NCI-H1092 treated with DMSO at 0.1 percent for 48 hours (cell line): ENCODE measurements at places on chromosomes 11 and 22.

- no peak for DNase-seq
Measured at GRCh38 chr11:111539426-111540113, 950 bp upstream of the LAYN start.

GRCh38 chr11:19244621-19245020, 3.9 kb upstream of the E2F8 start:
- DNase-seq: no peak

GRCh38 chr11:15045891-15046290, 27.5 kb upstream of the CALCB start:
- no peak for DNase-seq

DNA sequence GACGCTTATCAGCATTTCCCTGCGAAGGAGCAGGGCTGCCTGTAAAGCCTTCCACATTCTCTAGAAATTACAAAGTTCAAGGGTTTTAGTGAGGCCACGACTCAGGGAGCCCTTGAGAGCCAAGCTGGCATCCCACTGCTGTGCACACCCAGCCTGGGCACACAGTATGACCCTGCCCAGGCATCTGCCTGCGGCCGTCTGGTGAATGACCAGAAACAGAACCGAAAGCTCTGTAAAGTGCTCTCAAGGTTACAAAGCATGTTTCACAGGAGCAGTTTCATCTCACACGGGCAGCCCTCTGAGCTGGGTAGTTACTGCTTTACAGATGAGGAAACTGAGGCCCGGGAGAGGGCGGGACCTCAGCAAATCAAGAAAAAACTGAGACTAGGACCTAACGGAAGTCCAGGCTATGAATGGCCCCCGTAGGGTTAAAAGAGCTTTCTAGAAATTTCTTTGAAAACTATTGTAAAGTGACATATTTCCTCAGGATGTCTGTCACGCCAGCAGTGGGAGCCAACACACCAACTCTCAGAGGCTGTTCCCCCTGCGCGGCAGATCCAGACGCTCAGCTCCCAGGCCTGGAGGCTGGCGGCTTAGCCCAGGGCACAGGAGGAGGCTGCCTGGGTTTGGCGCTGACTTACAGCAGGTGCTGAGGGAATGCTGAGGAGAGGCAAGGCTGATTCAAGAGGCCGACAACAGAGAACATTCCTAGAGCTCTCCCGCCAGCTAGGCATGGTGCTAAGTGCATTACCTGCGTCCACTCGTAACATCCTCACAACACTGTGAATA, 7.7 kb upstream of the TCF20 start:
- peak; percentile 13 for DNase-seq

DNA sequence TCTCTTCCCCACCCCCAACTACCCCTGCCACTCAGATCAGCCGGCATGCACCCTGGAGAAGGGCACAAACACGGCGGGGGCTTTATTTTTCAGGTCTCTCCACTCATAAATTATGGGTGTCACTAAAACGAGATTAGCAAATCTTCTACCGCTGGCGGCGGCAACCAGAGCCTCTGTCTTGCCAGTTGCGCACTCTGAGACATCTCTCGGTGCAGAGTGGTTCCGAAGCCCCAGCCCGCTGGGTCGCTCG, 125.3 kb upstream of the C11orf58 start:
- DNase-seq: no peak
